Type B pancreatic cell (in vitro differentiated cells): ENCODE measurements at places on chromosomes 7 and 10. TPM values are rescaled to one million over a fixed set of nuclear protein-coding genes. Genes with fewer than 3 reads are reported as not detected.
A peak's percentile ranks its signal among the peaks of the same experiment; 100 is the strongest.

GRCh38 chr10:22611425-22612115 is 102.8 kb downstream of the PIP4K2A start:
- peaks cover 36% of the 10 kb centered on the region for H3K36me3 ChIP-seq
- H3K4me1 ChIP-seq: peaks cover 18% of the 10 kb centered on the region
- no peak overlapping the region for H3K4me3 ChIP-seq
- no peak overlapping the region for H3K27ac ChIP-seq
- no peak for DNase-seq

- H3K27me3 ChIP-seq: peaks cover 4% of the 10 kb centered on the region
- no peak overlapping the region for H3K27ac ChIP-seq
Measured at GRCh38 chr10:78609976-78610375, 458.8 kb upstream of the ZMIZ1 start.

DNA sequence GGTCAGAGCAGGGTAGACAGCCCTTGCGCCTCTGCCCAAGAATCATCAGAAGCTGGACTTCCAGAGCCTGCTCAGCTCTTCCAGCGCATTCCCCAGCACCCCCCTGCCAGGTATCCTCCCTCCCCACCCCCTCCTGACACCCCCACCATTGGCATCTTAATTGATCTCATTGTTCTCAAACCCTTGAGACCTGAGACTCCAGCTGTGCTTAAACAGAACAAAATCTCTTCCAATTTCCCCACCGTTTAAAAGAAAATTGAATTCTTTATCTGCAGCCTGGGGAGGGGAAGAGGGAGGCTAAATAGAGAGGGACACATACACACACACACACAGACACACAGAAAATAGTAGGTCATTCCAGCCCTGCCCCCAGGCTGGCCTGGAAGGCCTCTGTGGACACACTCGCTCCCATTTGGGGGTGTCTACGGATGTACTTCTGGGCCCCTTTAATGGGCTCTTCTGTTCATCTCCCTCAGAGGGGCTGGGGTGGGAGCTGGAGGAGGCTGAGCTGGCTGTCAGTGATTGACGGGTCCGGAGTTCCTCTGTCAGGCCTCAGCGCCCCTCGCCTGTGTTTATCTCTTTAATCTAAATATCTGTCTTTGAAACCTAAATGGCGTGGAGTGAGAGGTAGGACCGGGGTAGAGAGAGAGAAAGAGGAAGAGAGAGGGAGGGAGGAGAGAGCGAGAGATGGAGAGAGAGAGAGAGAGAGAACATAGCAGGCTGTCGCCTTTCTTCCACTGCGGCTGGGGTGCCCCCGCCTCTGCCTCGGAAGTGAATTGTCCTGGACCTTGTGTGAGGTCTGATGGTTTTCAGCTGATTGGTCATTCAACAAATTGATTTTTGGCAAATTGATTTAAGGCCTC is 61.7 kb downstream of the C10orf105 start:
- H3K27ac ChIP-seq: no peak overlapping the region
- no peak for DNase-seq
- peaks cover 49% of the 10 kb centered on the region for H3K27me3 ChIP-seq
- H3K36me3 ChIP-seq: no peaks in the 10 kb centered on the region
- peak overlapping the region; percentile 2 for H3K4me3 ChIP-seq
- peaks cover 32% of the 10 kb centered on the region for H3K4me1 ChIP-seq

- H3K4me1 ChIP-seq: peaks cover 30% of the 10 kb centered on the region
- peak overlapping the region; percentile 94 for H3K4me3 ChIP-seq
- no peak for DNase-seq
- H3K27ac ChIP-seq: peak overlapping the region; percentile 83
- H3K36me3 ChIP-seq: no peaks in the 10 kb centered on the region
Measured at GRCh38 chr10:71213127-71213621, 804 bp downstream of the UNC5B start.

- H3K27ac ChIP-seq: no peak overlapping the region
- peaks cover 4% of the 10 kb centered on the region for H3K27me3 ChIP-seq
- H3K36me3 ChIP-seq: no peaks in the 10 kb centered on the region
- DNase-seq: no peak
Measured at GRCh38 chr7:98557538-98558031, 59.5 kb upstream of the NPTX2 start.

- no peak for DNase-seq
- H3K4me3 ChIP-seq: no peak overlapping the region
- no peaks in the 10 kb centered on the region for H3K36me3 ChIP-seq
Measured at GRCh38 chr7:129522971-129523340, 20.6 kb downstream of the SMKR1 start.

GRCh38 chr10:98226508-98227144 is 41.4 kb downstream of the LOXL4 start:
- no peak for DNase-seq
- H3K4me1 ChIP-seq: peaks cover 6% of the 10 kb centered on the region
- no peak overlapping the region for H3K27ac ChIP-seq

DNA sequence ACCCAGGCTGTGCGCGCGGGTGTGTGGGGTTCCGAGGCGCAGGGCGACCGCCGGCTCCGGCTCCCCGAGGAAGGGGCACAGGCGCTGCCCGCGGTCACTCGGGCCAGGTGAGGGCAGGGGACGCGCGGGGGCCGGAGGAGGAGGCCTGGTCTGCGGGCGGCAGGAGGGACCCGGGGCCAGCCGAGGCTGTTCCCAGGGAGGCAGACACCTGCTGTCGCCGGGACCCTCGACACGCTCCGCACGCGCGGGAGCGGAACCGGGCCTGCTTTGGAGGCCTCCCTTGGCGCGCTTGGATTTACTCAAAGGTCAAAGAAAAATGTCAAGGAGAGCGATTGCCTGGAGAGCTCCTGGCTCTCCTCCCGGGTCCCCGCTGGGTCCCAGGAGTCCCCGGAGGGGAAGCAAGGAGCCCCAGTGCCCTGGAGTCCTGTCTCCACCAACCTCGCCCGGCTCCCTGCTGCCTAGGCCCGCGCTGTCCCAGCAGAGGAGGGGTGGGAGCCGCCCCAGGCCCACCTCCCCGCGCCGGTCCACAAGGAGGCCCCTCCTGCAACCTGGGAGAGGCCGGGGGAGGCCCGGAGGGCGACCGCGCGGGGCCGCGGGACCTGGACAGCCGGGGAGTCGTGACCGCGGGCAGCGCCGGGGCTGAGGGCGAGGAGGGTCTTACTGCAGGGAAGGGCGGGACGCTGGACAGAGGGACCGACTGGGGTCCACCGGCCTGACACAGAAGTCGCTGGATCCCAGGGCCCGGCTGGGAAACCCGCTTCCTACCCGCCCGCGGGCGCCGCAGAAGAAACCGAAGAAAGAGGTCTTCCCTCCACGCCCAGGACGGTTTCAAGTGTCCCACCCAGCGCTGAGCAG is 348.9 kb downstream of the DNAJB6 start:
- no peaks in the 10 kb centered on the region for H3K36me3 ChIP-seq
- no peak overlapping the region for H3K27ac ChIP-seq
- H3K4me3 ChIP-seq: peak overlapping the region; percentile 68
- H3K27me3 ChIP-seq: peaks cover 78% of the 10 kb centered on the region
- H3K4me1 ChIP-seq: peaks cover 11% of the 10 kb centered on the region

- no peak overlapping the region for H3K4me3 ChIP-seq
- H3K27ac ChIP-seq: no peak overlapping the region
- peaks cover 31% of the 10 kb centered on the region for H3K27me3 ChIP-seq
- H3K36me3 ChIP-seq: no peaks in the 10 kb centered on the region
- DNase-seq: no peak
- no peaks in the 10 kb centered on the region for H3K4me1 ChIP-seq
Measured at GRCh38 chr10:116737627-116738327, 4.6 kb downstream of the HSPA12A start.

DNA sequence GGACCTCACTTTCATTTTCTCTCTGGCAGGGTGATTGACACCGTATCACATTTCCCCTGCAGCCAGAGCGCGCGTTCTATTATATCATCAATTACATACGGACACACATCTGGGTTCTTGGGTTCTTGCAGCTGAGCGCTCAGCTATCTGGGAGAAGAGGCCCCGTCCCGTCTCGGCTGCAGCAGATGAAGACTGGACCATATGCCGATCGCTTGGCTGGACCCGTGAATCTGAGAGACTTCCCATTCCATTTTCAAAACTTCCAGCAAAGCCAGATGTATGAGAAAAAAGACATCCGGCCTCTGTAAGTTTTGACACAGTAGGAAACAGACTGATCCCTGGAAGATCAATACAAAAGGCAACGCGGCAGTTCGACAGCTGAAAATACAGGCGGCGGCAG is 99.8 kb downstream of the JCAD start:
- peak overlapping the region; percentile 51 for H3K27ac ChIP-seq
- H3K36me3 ChIP-seq: peaks cover 5% of the 10 kb centered on the region
- H3K4me3 ChIP-seq: no peak overlapping the region

DNA sequence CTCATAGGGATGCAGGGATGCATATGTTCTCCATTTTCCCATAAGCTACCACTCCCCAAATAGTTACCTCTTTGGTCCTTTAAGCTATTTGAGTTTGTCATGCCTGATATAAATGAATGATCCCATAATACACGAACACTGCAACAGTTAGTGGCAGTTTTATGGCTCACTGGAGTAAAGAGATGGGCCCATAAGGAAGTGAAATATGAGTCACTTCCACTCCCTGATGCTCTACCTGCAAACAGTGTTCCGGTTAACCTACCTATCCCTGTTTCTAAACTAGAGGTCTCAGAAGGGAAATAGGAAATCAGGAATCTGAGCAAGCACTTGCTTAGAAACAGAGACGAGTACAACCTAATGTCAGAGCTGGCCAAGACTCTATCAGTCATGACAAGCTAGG is 71.7 kb downstream of the CALD1 start:
- no peak overlapping the region for H3K27ac ChIP-seq
- peaks cover 59% of the 10 kb centered on the region for H3K4me1 ChIP-seq
- no peaks in the 10 kb centered on the region for H3K27me3 ChIP-seq
- no peak for DNase-seq

DNA sequence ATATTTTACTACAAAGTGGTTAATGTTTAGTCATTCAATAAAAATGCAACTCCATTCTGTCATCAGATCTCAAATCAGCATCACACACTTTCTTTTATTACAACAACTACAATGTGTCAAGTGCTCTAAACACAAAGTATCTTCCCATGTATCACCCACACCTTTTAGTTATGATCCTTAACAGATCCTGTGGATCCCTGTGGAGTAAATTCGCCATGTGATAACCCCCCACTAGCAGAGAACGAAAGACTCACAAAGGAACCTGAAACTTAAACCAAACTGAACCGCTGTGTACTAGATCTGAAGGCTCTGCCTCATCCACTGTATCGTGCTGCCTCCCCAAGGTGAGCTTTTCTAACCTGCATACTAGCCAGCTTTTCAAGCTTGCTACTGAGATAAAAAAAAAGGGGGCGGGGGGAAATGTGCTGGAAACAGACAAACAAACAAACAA is 1.7 kb downstream of the DPY19L1 start:
- DNase-seq: no peak
- no peaks in the 10 kb centered on the region for H3K36me3 ChIP-seq
- peaks cover under 1% of the 10 kb centered on the region for H3K27me3 ChIP-seq
- H3K4me1 ChIP-seq: peaks cover 28% of the 10 kb centered on the region
- H3K27ac ChIP-seq: peak overlapping the region; percentile 2

GRCh38 chr10:112335868-112336265 is 38.0 kb upstream of the ACSL5 start:
- H3K27ac ChIP-seq: peak overlapping the region; percentile 82
- DNase-seq: no peak
- peaks cover 13% of the 10 kb centered on the region for H3K4me1 ChIP-seq
- H3K27me3 ChIP-seq: peaks cover 3% of the 10 kb centered on the region

- H3K36me3 ChIP-seq: no peaks in the 10 kb centered on the region
- no peak for DNase-seq
- no peak overlapping the region for H3K4me3 ChIP-seq
- peaks cover 6% of the 10 kb centered on the region for H3K4me1 ChIP-seq
Measured at GRCh38 chr10:43671659-43672531, 23.2 kb upstream of the ZNF32 start.

DNA sequence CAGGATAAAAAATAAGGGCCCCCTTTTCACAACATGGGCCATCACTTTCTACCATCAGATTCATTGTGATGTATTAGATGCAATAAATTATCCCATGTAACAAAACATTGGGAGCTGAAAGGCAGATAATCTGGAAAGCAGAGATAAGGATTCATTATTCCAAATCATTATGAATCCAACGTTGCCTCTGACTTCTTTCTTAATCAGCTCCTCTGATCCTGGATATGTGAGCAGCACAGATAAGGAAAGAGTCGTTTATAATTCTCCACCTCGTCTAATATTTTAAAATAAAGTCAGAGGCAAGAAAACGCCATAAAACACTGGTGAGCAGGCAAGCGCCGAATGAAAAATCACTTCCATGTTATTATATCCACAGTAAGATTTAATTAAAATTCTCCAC is 13.8 kb upstream of the GATA3 start:
- H3K27me3 ChIP-seq: peaks cover 97% of the 10 kb centered on the region
- H3K36me3 ChIP-seq: peaks cover 4% of the 10 kb centered on the region
- no peak for DNase-seq

GRCh38 chr10:34116220-34116641 is 698.9 kb downstream of the PARD3 start:
- H3K36me3 ChIP-seq: peaks cover 17% of the 10 kb centered on the region
- no peaks in the 10 kb centered on the region for H3K27me3 ChIP-seq
- peak overlapping the region; percentile 12 for H3K4me3 ChIP-seq

- no peak overlapping the region for H3K4me3 ChIP-seq
- no peaks in the 10 kb centered on the region for H3K27me3 ChIP-seq
- no peak overlapping the region for H3K27ac ChIP-seq
- no peak for DNase-seq
- no peaks in the 10 kb centered on the region for H3K4me1 ChIP-seq
- H3K36me3 ChIP-seq: no peaks in the 10 kb centered on the region
Measured at GRCh38 chr10:104441329-104442000, 87.8 kb downstream of the CFAP58 start.

- H3K36me3 ChIP-seq: peaks cover 2% of the 10 kb centered on the region
- H3K27ac ChIP-seq: no peak overlapping the region
- H3K4me1 ChIP-seq: no peaks in the 10 kb centered on the region
- DNase-seq: no peak
Measured at GRCh38 chr7:19069842-19070241, 47.6 kb downstream of the TWIST1 start.

DNA sequence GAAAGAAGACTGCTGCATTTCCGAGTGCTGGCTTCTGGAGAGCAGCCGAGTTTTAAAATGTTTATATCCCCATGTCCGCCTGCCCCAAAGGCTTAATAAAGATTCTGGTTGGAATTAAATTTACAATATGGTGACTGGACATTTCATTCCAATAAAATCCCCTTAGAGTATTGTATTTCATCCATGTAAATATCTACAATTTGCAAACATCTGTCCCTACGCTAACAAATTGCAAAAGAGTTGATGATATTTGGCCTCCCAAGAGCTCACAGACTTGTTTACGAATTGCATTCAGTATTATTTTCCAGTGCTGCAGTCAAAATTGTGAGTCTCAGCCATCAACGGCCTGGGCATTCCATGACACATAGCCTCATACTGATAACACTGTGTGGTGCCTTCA is 50.1 kb downstream of the PLEKHS1 start:
- no peaks in the 10 kb centered on the region for H3K36me3 ChIP-seq
- no peak overlapping the region for H3K4me3 ChIP-seq
- no peak overlapping the region for H3K27ac ChIP-seq
- peaks cover 31% of the 10 kb centered on the region for H3K27me3 ChIP-seq
- no peak for DNase-seq

GRCh38 chr10:100374200-100374655 is 27.2 kb downstream of the SCD start:
- no peak overlapping the region for H3K4me3 ChIP-seq
- DNase-seq: no peak
- no peak overlapping the region for H3K27ac ChIP-seq
- H3K36me3 ChIP-seq: no peaks in the 10 kb centered on the region

The IGFBP3 gene
- total RNA-seq: 336 and 1,244 TPM in 2 replicates

The HIBADH gene
- total RNA-seq: 34.4 and 37.1 TPM in 2 replicates

The AGAP9 gene
- 8.4 and 14.2 TPM in 2 replicates for total RNA-seq

The LEP gene
- total RNA-seq: not detected in 2 replicates

The RPEL1 gene
- not detected in 2 replicates for total RNA-seq

The PRKG1 gene
- 7.4 and 12.3 TPM in 2 replicates for total RNA-seq

The CCDC3 gene
- total RNA-seq: 17.6 and 44.7 TPM in 2 replicates

The PRF1 gene
- not detected in 2 replicates for total RNA-seq

The GPR146 gene
- 1.2 TPM in 2 replicates for total RNA-seq

The FXYD4 gene
- 0.97 and 3.1 TPM in 2 replicates for total RNA-seq

The CHN2 gene
- total RNA-seq: 19.7 and 34.0 TPM in 2 replicates

The COL26A1 gene
- 10.6 and 47.9 TPM in 2 replicates for total RNA-seq

The NUTM2E gene
- total RNA-seq: 0.86 and 1.7 TPM in 2 replicates
